ENCODE measurements at places on chromosomes 7 and 10. TPM values are rescaled to one million over a fixed set of nuclear protein-coding genes. Genes with fewer than 3 reads are reported as not detected.

The FAM180A gene
- total RNA-seq, result not detected

The RNF148 gene
- not detected for total RNA-seq

The TUBAL3 gene
- total RNA-seq, result 0.33 TPM

The SORCS3 gene
- total RNA-seq, result not detected

The PKD2L1 gene
- 0.06 TPM for total RNA-seq

The TMEM229A gene
- total RNA-seq, result not detected

The SLC18A2 gene
- total RNA-seq, result not detected

The FGFR2 gene
- 0.45 TPM for total RNA-seq

The ASAH2B gene
- 3.4 TPM for total RNA-seq

The LRRC18 gene
- total RNA-seq, result not detected

The PYROXD2 gene
- total RNA-seq, result 4.1 TPM

The IGFBP3 gene
- total RNA-seq, result 181 TPM

The MSMB gene
- total RNA-seq, result not detected

The OPN4 gene
- total RNA-seq, result not detected

The USP6NL gene
- 12.9 TPM for total RNA-seq

The FFAR4 gene
- 0.22 TPM for total RNA-seq

The CYP2E1 gene
- total RNA-seq, result 0.35 TPM

The TACC2 gene
- total RNA-seq, result 86.3 TPM

The MYL10 gene
- total RNA-seq, result not detected

The SH2D4B gene
- not detected for total RNA-seq

The ZNF277 gene
- 13.3 TPM for total RNA-seq

The ZNF783 gene
- 4.0 TPM for total RNA-seq

The GDF2 gene
- total RNA-seq, result not detected

The CPA2 gene
- total RNA-seq, result not detected

The TMEM130 gene
- 0.52 TPM for total RNA-seq

The STRA8 gene
- total RNA-seq, result not detected

The HUS1 gene
- total RNA-seq, result 18.0 TPM

The NCF1 gene
- total RNA-seq, result not detected

The ADARB2 gene
- not detected for total RNA-seq

The SPAM1 gene
- not detected for total RNA-seq

The FRAT1 gene
- 1.8 TPM for total RNA-seq

The ITPRID1 gene
- total RNA-seq, result not detected

The PLCE1 gene
- 7.8 TPM for total RNA-seq

The DENND2A gene
- total RNA-seq, result 0.41 TPM

The ZPBP gene
- not detected for total RNA-seq

The DDX56 gene
- total RNA-seq, result 130 TPM

The PON3 gene
- total RNA-seq, result 45.3 TPM

The PRTFDC1 gene
- 22.2 TPM for total RNA-seq

The HTR7 gene
- total RNA-seq, result 0.12 TPM

The BET1 gene
- total RNA-seq, result 30.3 TPM

The AGBL3 gene
- total RNA-seq, result 1.2 TPM

The CNNM1 gene
- total RNA-seq, result 21.9 TPM

The CPVL gene
- total RNA-seq, result 0.86 TPM

The TMEM196 gene
- total RNA-seq, result not detected

The OR2A5 gene
- total RNA-seq, result not detected

The MACROH2A2 gene
- 27.7 TPM for total RNA-seq

The ARHGEF35 gene
- 0.34 TPM for total RNA-seq
